ENCODE measurements at places on chromosomes 7 and 10.

GRCh38 chr7:37119296-37119860, 329.3 kb downstream of the ELMO1 start:
- DNase-seq = no peak

DNA sequence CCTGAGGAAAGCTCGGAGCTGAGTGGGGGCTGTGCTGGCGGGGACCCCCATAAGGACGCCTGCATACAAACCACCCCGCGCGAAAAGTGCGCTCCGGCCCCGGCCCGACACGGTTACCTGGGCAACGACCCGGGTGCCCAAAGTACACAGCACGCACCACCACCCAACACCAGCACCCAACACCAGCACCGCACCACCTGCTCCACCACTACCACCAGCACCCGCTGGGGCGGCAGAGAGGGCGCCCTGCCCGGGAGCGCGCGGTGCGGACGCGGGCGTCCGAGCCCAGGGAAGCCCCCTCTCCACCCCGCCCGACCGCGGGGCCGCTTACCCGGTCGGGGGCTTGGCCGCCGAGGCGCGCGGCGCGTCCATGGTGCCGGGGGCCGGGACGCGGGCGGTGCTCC, 345 bp downstream of the COBL start:
- DNase-seq = no peak

- no peak for DNase-seq
Measured at GRCh38 chr7:28748933-28749584, 209.1 kb downstream of the TRIL start.

DNA sequence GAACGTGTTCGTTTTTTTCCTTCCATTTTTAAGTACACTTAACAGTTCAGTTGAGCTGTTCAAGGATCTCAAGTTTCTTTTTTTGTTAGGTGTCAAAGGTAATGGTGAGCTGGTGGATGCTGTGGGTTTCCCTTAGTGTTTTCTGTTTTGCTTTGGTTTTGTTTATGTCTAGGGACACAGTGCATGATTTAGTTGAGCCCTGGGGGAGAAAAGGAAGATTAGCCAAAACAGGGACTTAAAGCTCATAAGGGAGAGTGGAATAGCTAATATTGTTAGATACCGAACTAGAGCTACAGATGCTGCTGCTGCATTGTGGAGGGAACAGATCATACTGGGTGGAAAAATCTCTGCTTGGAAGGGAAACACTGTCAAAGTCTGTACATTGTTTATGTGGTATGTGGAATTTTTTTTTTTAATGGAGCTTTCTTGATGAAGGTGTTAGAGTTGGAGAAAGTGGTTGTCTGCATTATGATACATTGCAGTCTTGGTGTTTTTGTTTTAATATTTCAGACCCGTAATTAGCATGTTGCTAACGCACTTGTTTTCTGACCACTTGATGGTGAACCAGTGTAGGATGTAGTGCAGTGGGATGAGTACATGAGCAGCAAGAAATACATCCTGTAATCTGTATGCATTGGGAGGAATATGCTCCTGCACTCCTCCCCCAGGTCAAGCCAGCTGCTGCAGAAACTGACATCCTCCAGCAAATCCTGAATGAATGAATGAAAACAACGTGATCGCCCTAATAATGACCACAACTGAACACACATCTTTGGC, 2.1 kb downstream of the GLCCI1 start:
- no peak for DNase-seq

All from sciatic nerve (tissue), 2 donors.